ENCODE measurements at places on chromosomes 12 and 14.

GRCh38 chr14:83863042-83863774, 1666.7 kb upstream of the FLRT2 start:
- DNase-seq = no peak
- no peak overlapping the region for H3K27ac ChIP-seq
- no peaks in the 10 kb centered on the region for H3K4me1 ChIP-seq
- no peak overlapping the region for H3K4me3 ChIP-seq
- H3K27me3 ChIP-seq = no peaks in the 10 kb centered on the region
- H3K36me3 ChIP-seq = no peaks in the 10 kb centered on the region

GRCh38 chr14:102215576-102216250, 76.0 kb downstream of the WDR20 start:
- no peaks in the 10 kb centered on the region for H3K27me3 ChIP-seq
- H3K27ac ChIP-seq = no peak overlapping the region
- H3K4me3 ChIP-seq = no peak overlapping the region
- no peaks in the 10 kb centered on the region for H3K36me3 ChIP-seq

- no peaks in the 10 kb centered on the region for H3K27me3 ChIP-seq
- no peak overlapping the region for H3K4me3 ChIP-seq
- DNase-seq = peak; percentile 56
- H3K27ac ChIP-seq = no peak overlapping the region
These were observed 27.4 kb upstream of the GUCY2C start for GRCh38 chr12:14723763-14724162.

- H3K4me3 ChIP-seq = no peak overlapping the region
- no peak for DNase-seq
- no peaks in the 10 kb centered on the region for H3K36me3 ChIP-seq
- H3K4me1 ChIP-seq = peaks cover 10% of the 10 kb centered on the region
- peak overlapping the region; percentile 86 for H3K27ac ChIP-seq
These were observed 229.5 kb downstream of the CACNA1C start for GRCh38 chr12:2282318-2282717.

DNA sequence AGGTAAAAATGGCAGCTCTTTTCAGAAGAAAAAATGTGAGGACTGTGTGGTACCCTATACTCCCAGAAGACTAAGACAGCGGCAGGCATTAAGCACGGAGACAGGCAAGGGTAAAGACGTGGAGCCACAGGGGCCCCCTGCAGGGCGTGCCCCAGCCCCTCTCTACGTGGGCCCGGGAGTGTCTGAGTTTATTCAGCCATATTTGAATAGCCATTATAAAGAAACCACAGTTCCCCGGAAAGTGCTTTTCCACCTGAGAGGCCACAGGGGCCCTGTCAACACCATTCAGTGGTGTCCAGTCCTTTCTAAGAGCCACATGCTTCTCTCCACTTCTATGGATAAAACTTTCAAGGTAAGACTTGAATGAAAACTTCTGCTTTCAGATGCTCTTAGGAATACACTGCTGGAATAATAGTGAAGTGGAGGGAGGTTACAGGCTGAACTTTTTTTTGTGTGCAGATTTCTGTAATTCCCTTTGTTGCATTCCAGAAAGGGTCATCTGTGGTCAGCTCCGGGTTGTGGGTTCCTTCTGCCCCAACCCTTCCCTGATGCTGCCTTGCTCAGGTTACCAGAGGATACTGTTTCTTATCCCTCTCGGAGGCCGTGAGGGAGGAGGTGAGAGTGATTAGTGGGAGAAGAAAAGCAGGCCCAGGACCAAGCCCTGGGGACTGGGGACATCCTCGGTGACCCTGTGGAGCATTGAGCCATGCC, 58.4 kb downstream of the SLC25A47 start:
- H3K4me3 ChIP-seq = no peak overlapping the region
- no peaks in the 10 kb centered on the region for H3K4me1 ChIP-seq
- H3K36me3 ChIP-seq = no peaks in the 10 kb centered on the region
- no peak overlapping the region for H3K27ac ChIP-seq
- H3K27me3 ChIP-seq = no peaks in the 10 kb centered on the region

- no peak for DNase-seq
- no peaks in the 10 kb centered on the region for H3K27me3 ChIP-seq
- no peaks in the 10 kb centered on the region for H3K36me3 ChIP-seq
- H3K4me1 ChIP-seq = no peaks in the 10 kb centered on the region
- no peak overlapping the region for H3K27ac ChIP-seq
These were observed 354.8 kb upstream of the SOX5 start for GRCh38 chr12:24304285-24304684.

DNA sequence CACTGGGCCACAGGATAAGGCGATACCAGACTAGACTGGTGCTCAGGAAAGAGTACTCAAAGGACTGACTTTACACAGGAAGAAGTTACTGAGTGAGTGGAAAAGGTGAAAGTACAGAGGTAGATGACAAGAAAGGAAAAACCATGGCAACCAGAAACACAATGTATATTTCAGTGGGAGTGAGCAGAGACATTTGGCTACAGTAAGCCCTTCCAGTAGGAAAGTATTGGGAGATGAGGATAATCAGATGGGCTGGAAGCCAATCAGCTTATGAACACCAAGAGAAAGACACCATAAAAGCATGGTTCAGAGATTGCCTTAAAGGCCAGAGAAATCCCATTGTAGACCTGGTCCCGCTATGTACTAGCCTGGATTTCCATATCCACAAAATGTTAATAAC, 51.6 kb downstream of the TMTC1 start:
- H3K27ac ChIP-seq = peak overlapping the region; percentile 23
- no peak overlapping the region for H3K4me3 ChIP-seq
- DNase-seq = no peak
- no peaks in the 10 kb centered on the region for H3K27me3 ChIP-seq
- no peaks in the 10 kb centered on the region for H3K4me1 ChIP-seq

GRCh38 chr12:58860056-58860787, 60.1 kb downstream of the LRIG3 start:
- no peak overlapping the region for H3K4me3 ChIP-seq
- no peaks in the 10 kb centered on the region for H3K27me3 ChIP-seq
- no peak overlapping the region for H3K27ac ChIP-seq

DNA sequence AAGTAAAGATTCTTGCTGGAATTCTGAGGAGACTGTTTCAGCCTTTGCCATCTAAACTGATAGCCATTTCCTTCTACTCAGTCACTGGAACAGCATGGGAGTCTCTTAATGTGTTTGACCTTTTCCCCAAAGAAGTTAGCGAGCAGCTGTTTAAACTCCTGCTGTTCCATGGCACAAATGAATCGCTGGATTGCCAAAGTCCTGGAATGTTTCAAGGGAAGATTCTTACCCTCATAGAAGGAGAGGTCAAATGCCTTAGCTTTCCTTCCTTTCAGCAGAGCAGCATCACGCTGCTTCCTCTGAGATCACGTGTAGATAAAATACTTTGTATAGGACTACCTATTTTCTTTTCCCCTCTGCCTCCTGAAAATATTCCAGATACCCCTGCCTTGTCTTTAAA, 10.5 kb upstream of the NR2C1 start:
- DNase-seq = no peak
- H3K36me3 ChIP-seq = no peaks in the 10 kb centered on the region
- no peak overlapping the region for H3K4me3 ChIP-seq
- H3K27me3 ChIP-seq = no peaks in the 10 kb centered on the region
- no peak overlapping the region for H3K27ac ChIP-seq

DNA sequence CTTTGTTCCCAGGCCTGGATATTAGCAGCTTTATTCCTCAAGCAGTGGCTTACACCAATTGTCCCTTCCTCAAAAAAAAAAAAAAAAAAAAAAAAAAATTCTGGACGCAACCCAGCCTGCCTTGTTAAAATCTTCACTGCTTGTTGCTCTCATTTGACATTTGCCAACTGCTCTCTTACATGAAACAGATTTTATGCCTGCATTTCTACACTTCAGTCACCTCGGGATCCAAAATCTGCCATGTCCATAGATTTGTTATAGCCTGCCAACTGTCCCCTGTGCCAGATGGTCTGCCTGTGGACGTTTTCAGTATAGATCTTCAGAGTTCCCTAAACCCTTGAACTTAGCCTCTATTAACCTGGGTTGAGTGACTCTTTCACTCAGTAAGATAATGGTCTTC, 651.5 kb downstream of the FSCB start:
- no peaks in the 10 kb centered on the region for H3K4me1 ChIP-seq
- no peak overlapping the region for H3K27ac ChIP-seq
- no peaks in the 10 kb centered on the region for H3K27me3 ChIP-seq
- no peak overlapping the region for H3K4me3 ChIP-seq
- no peaks in the 10 kb centered on the region for H3K36me3 ChIP-seq

GRCh38 chr12:124115496-124115895, 142.5 kb downstream of the ZNF664 start:
- DNase-seq = no peak
- H3K36me3 ChIP-seq = no peaks in the 10 kb centered on the region
- no peak overlapping the region for H3K27ac ChIP-seq
- no peaks in the 10 kb centered on the region for H3K27me3 ChIP-seq
- no peak overlapping the region for H3K4me3 ChIP-seq
- no peaks in the 10 kb centered on the region for H3K4me1 ChIP-seq

DNA sequence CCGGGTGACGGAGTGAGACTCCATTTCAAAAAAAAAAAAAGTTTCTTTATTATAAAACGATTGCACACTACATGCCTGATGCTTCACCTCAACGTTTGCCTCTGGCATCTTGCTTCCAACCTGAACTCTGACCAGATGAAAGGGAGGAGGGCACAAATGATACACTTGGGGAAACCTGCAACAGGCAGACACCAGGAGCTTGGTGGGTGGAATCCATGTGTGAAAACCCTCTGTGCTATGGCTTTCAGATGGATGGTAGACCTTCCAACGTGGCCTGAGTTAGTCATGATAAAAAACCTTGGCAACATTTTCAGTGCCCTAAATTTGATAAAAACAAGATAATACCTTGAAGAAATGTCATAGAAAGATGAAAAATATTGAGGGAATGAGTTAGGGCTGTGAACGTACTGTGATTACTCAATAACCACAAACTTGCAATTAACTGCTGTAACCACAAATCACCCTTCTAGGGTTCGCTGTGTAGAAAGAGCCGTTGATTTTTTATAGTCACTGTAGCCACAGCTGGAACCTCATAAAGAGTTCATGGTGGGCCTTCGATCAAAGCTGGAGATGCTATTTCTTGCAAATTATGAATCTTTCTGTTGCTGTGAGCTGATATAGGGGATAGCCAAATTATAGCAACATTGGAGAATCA, 26.1 kb upstream of the GZMB start:
- H3K4me3 ChIP-seq = no peak overlapping the region
- H3K27me3 ChIP-seq = no peaks in the 10 kb centered on the region
- no peaks in the 10 kb centered on the region for H3K36me3 ChIP-seq
- no peak for DNase-seq
- H3K27ac ChIP-seq = no peak overlapping the region

DNA sequence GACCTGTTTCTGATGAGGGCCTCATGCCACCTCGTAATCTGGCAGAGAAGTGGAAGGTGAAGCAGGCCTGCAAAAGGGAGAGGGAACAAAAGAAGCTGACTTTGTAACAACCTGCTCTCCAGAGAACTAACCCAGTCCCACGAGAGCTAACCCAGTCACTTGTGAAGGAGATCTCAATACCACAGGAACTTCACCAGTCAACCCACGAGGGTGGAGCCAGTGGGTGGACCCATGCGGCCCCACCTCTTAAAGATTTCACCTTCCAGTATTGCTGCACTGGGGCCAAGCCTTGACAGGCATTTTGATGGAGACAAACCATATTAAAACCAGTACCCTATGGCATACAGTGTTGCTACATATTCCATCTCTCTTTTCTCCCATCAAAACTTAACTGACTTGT, 55.1 kb downstream of the SERPINA10 start:
- H3K36me3 ChIP-seq = no peaks in the 10 kb centered on the region
- no peaks in the 10 kb centered on the region for H3K4me1 ChIP-seq
- no peak overlapping the region for H3K4me3 ChIP-seq
- no peak overlapping the region for H3K27ac ChIP-seq

GRCh38 chr14:88426271-88426670, 40.8 kb downstream of the SPATA7 start:
- no peak overlapping the region for H3K27ac ChIP-seq
- no peak overlapping the region for H3K4me3 ChIP-seq
- no peaks in the 10 kb centered on the region for H3K27me3 ChIP-seq
- no peaks in the 10 kb centered on the region for H3K4me1 ChIP-seq
- DNase-seq = no peak
- H3K36me3 ChIP-seq = no peaks in the 10 kb centered on the region

DNA sequence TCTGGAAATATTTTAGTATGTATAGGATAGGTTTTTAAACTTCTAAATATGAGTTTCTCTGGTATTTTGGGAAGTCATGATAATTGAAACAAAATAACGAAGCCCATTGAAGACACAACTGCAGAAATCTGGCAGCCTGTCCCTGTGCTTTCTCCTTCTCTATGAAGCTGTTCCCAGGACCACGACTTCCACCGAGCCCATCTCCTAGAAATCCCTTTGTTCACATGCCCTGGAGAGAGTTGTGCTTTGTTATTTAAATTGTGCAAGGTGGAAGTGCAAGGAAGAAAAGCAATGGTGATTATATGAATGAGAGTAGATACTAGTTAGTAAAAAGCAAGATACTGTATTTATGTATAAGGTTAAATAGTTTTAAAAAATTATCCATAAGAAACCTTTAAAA, 32.2 kb downstream of the STK38L start:
- peaks cover 16% of the 10 kb centered on the region for H3K4me1 ChIP-seq
- no peak for DNase-seq
- no peaks in the 10 kb centered on the region for H3K27me3 ChIP-seq
- no peak overlapping the region for H3K4me3 ChIP-seq
- H3K36me3 ChIP-seq = no peaks in the 10 kb centered on the region

- no peaks in the 10 kb centered on the region for H3K4me1 ChIP-seq
- H3K4me3 ChIP-seq = no peak overlapping the region
- H3K27ac ChIP-seq = no peak overlapping the region
- H3K27me3 ChIP-seq = no peaks in the 10 kb centered on the region
- DNase-seq = no peak
These were observed 82.5 kb downstream of the MED13L start for GRCh38 chr12:116194935-116195431.

DNA sequence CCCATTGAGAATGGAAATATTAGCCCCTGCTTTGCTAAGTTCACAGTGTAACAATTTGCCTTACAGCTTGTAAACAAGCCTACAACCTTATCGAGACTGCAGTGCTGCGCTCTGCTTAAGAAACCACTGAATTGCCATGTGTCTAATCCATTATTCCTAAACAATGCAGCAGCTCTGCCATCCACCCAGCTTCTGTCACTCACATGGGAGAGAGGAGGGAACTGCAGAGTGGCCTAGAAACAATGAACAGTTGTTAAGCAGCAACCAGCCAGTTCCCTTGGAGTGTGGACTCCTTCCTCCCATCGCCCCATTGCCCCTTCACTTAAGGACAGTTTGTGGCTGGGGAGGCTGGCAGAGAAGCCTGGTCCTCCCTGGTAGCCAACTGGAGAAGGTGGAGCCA, 42.9 kb downstream of the TESPA1 start:
- H3K27me3 ChIP-seq = no peaks in the 10 kb centered on the region
- no peaks in the 10 kb centered on the region for H3K36me3 ChIP-seq
- no peaks in the 10 kb centered on the region for H3K4me1 ChIP-seq
- DNase-seq = no peak

GRCh38 chr12:110222433-110222832, 58.6 kb upstream of the ATP2A2 start:
- H3K36me3 ChIP-seq = no peaks in the 10 kb centered on the region
- H3K4me3 ChIP-seq = no peak overlapping the region
- no peaks in the 10 kb centered on the region for H3K4me1 ChIP-seq
- no peaks in the 10 kb centered on the region for H3K27me3 ChIP-seq

Data from breast epithelium (tissue), 4 donors.